GM13977 (cell line): ENCODE measurements at places on chromosomes 7 and 10.

DNA sequence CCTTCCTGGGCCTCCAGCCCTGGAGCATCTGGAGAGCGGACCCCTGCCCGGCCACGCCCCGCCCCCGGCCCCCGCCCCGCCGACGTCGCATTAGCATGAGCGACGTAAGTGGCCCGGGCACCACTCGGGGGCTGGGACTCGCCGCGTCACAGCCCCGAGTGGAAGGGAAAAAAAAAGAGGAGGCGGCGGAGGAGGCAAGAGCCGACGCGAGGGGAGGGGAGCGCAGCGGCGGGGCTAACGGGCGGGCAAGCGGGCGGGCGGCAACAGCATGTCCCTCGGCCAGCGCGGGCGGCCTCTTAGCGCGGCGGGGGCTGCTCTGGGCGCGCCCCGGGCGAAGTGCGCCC, at the start of gene SLC18A3:
Gene SLC18A3, plus strand, starts transcription at position 197 of the 344 bp plus-strand sequence. CDS start 431 bp downstream, outside the sequence.
- DNase-seq: peak; percentile 36

DNA sequence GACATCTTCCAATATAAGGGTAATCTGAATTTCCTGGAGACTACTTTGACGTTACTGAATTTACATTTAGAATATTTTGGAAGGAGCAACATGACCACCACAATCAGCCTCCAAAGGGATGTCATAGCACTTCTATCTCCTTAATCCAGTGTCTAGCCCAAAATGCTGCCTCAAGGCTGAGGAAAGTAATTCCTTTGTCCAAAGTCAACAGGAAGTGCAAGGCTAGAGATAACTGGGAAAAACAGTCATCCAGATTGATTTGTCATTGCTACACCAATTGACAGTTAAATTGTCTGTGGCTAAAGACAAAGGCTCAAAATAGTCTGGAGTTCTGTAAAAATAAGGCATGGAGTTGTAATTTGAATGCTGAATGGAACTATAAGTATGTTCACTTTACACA, 3.9 kb upstream of the TFPI2 start:
- DNase-seq: no peak

- no peak for DNase-seq
These were observed 305.6 kb downstream of the RPS24 start for GRCh38 chr10:78339251-78339650.

DNA sequence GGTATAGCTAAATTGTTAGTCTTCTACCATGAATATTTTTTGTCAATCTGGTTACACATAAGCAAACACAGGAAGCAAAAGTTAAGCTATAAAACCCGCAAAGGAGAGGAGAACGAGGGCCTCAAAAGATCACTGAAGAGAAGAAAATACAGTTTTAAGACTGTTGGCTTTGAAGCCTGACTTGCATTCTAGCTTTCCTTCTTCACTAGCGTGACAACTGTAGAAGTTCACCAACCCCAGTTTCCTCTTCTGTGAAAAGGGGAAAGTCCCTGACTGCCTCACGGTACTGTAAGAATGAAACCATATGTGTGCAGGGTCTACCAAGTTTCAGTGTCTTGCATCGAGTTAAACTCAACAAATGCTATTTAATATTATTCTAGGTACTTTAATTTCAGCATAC, 7.5 kb upstream of the LRRN3 start:
- peak; percentile 58 for DNase-seq

GRCh38 chr7:15446280-15446679, 115.5 kb downstream of the AGMO start:
- DNase-seq: no peak

- DNase-seq: no peak
These were observed 176.1 kb upstream of the CDC14C start for GRCh38 chr7:48748081-48748833.

- DNase-seq: no peak
These were observed 618.6 kb downstream of the ZWINT start for GRCh38 chr10:55742487-55742886.

DNA sequence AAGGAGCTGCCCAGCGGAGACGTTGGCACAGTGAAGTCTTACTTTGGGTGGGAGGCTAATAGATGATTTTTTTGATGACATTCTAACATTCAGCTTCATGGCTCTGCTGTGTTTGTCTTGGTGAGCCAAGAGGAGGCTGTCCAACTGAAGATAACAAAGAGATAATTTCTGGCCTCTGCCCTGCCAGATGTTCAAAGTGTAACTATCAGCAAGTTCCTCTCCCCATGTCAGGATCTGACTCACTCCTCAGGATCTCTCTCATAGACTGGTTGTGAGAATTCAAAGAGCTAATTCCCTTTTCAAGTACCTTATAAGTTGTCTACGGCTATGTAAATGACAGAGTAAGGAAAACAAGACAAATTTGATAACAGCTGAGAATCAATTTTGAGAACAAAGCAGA, 1340.9 kb downstream of the XPNPEP1 start:
- no peak for DNase-seq

DNA sequence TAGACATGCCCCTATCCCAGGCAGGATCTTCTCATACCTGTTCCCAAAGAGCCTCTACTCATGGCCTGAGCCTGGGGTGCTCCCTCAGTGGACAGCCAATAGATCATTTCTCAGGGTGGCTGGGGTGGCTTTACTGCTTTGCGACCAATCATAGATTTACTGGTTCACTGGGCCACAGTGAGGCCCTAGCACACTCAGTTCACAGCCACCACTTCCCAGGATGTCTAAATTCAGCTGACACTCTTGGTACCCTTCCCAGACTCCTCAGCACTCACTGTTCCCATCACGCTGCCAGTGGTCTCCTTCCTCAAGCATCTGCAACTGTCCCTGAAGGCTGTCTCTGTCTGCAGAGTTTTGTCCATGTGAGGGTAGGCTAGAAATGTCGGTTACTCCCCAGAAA, 50.6 kb downstream of the ARHGAP22 start:
- no peak for DNase-seq
